CD4-positive, CD25-positive, alpha-beta regulatory T cell (primary cell): ENCODE measurements at places on chromosomes 1 and 21.

DNA sequence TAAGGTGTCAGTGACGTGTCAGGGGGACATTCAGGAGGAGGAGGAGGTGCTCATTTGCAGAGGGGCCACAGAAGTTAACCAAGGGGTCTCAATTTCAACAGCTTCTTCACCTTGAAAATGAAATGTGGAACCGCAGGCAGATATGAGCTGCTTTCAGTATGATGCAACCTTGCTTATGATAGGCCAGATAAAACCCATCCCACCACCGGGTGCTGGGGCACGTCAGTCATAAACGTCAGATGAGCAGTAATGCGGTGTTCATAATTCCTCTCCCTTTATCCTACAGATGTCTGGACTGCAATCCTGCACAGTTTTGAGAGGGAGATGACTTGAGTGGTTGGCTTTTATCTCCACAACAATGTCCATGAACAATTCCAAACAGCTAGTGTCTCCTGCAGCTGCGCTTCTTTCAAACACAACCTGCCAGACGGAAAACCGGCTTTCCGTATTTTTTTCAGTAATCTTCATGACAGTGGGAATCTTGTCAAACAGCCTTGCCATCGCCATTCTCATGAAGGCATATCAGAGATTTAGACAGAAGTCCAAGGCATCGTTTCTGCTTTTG is 1.7 kb downstream of the PTGFR start:
- no peak for DNase-seq

DNA sequence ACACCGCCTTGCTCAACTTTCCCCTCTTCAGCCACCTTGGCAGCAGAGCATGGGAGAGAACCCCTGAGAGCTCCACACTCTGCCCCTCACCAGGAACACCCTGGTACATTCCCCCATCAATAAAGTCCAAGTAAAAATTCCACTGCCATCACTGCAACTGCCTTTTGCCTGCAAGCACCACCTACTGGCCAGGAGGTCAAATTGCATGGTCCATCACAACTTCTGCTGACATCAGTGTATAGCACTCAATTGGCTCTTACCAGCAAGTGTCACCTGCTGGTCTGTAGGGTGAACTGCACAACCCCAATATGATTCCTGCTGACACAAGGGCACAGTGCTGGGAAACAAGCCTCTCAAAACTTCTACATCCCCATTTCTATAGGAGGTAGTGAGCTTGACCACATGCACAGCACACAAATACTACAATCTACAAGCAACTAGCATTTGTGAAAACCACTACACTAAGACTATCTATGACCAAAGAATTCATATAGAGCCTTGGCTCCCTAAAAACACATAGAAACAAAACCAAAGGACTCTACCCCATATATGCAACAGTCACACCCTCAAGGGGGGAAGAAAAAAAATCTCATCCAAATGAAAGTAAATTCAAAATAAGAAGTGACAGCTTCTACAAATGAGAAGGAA is 69.2 kb downstream of the FASLG start:
- peak; percentile 49 for DNase-seq

DNA sequence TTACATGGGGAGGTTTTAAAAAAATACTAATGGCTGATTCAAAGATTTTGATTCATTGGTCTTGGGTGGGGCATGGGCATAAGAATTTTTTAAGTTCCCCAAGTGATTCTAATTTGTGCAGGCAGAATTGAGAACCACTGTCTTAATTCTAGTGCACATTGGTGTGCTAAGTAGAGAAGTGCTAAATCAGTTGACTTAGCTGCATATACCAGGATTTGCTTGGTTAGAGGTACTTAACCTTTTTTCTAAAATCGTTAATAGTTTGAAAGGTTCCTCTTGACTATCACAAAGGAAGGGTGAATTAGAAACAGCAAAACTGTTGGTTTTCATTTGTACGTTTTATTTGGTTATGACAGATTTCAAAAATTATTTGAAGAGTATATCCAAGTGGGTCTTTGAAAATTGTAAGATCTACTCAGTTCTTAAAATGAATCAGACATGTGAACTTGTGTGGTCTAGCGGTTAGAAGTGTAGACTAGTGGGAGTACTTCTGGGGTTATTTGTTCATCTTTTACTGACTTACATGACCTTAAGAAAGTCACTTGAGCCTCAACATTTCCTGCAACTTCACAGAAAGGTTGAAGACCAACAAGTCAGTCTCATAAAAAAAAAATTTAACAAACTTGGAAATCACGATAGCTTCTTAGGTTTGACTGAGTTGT is 66.7 kb downstream of the RPAP2 start:
- DNase-seq, result peak; percentile 7

DNA sequence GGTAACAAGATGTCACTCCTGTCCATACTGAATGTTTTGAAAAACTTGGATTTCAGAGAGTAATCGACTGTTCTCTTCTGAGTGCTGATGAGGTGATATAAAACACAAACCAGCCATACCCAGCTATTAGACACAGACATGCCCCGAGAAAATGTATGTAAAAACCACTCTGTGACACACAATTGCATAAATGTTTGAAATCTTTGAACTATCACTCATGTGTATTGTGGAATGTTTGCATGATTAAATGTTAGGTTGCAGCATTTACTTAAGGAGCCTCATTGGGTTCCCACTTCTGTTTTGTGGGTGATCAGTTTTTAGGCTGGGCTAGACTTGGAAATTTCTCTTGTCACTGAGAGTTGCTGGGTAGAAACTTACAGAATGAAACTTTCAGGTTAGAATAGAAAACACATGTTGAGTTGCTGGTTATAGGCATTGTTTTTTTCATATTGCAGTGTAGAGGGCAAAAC is 270.4 kb upstream of the B3GALT2 start:
- no peak for DNase-seq

- no peak for DNase-seq
Measured at GRCh38 chr1:116201911-116202310, 90.7 kb downstream of the MAB21L3 start.
